Airway epithelial cell (primary cell): ENCODE measurements at places on chromosomes 7 and 10. TPM values are rescaled to one million over a fixed set of nuclear protein-coding genes. Genes with fewer than 3 reads are reported as not detected.

PPP1R3C gene
- 4.4 and 6.7 TPM in 2 replicates for total RNA-seq

GARIN1A gene
- total RNA-seq = 0.21 TPM in 1 of 2 replicates, not detected in the other

TMEM270 gene
- not detected in 2 replicates for total RNA-seq

SOSTDC1 gene
- total RNA-seq = 1.1 and 2.1 TPM in 2 replicates

ZNF853 gene
- total RNA-seq = 0.70 and 0.99 TPM in 2 replicates

AFAP1L2 gene
- total RNA-seq = 8.0 and 14.5 TPM in 2 replicates

OR6V1 gene
- not detected in 2 replicates for total RNA-seq

KCNIP2 gene
- total RNA-seq = 0.42 TPM in 1 of 2 replicates, not detected in the other

OGDHL gene
- total RNA-seq = 0.14 and 0.28 TPM in 2 replicates

GBX1 gene
- not detected in 2 replicates for total RNA-seq

ASB10 gene
- not detected in 2 replicates for total RNA-seq

LIPF gene
- total RNA-seq = not detected in 2 replicates

COL26A1 gene
- not detected in 2 replicates for total RNA-seq

GNAT3 gene
- total RNA-seq = not detected in 2 replicates

CCDC136 gene
- total RNA-seq = 0.14 and 0.35 TPM in 2 replicates

RHOBTB1 gene
- 4.8 and 13.8 TPM in 2 replicates for total RNA-seq

CHCHD3 gene
- 46.7 and 49.2 TPM in 2 replicates for total RNA-seq

RAB19 gene
- 0.28 TPM in 1 of 2 replicates, not detected in the other for total RNA-seq

CREB5 gene
- 1.7 and 3.8 TPM in 2 replicates for total RNA-seq

OR13A1 gene
- total RNA-seq = not detected in 2 replicates

NODAL gene
- total RNA-seq = 0.28 TPM in 1 of 2 replicates, not detected in the other

MSMB gene
- 0.84 and 2.0 TPM in 2 replicates for total RNA-seq
